K562 (cell line): ENCODE measurements at places on chromosomes 7 and 10.

DNA sequence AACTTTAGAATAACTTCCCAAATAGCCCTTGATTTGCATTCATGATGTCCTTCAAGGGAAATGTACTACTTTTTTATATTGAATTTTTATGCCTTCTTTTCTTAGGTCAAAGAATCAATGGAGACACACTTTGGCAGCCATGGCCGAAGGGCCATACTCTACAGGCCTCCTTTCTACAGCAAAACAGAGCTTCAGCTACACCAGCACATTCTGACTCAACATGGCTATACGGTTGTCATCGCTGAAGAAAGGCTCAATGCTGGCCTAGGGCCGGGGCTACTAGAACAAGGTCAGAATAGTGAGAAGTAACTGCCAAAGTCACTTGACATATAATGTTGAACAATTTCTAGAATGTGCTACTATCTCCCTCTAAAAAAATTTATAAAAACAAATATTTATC lies 27.0 kb downstream of the CPED1 start:
- H3K36me3 ChIP-seq: peaks cover 92% of the 10 kb centered on the region
- peak overlapping the region; percentile 44; the same call in 1 of the 3 replicates for H3K27ac ChIP-seq
- no peak for DNase-seq
- no peak overlapping the region for H3K4me3 ChIP-seq
- no peaks in the 10 kb centered on the region for H3K27me3 ChIP-seq

- no peaks in the 10 kb centered on the region for H3K4me1 ChIP-seq
- no peak overlapping the region for H3K4me3 ChIP-seq
- no peak overlapping the region for H3K27ac ChIP-seq
- DNase-seq: no peak
Observed at GRCh38 chr7:7668706-7669105, 28.2 kb downstream of the UMAD1 start.

DNA sequence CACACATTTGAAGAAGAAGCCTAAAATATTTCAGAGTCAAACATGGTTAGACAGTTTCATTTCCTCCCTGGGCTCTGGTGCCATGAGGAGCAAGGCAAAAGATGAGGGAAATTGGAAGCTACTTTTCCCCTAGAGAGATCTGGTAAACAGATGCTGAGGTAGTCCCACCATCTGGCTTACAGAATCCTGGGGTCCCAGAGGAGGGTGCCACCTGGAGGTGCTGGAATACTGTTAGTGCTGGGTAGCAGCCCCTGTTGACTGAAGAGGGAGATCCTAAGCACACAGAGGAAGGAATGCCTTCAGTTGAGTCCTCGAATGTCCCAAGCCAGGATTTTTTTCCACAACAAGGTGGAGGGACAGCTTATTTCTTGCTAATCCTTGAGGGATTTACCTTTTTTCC lies 160.1 kb downstream of the FZD1 start:
- H3K4me3 ChIP-seq: no peak overlapping the region
- H3K27me3 ChIP-seq: 0 out of 3 replicates have a peak, but pooled peaks cover 3% of the 10 kb centered on the region
- no peaks in the 10 kb centered on the region for H3K36me3 ChIP-seq
- H3K4me1 ChIP-seq: no peaks in the 10 kb centered on the region
- no peak overlapping the region for H3K27ac ChIP-seq

- DNase-seq: no peak
- no peaks in the 10 kb centered on the region for H3K4me1 ChIP-seq
- no peaks in the 10 kb centered on the region for H3K27me3 ChIP-seq
- no peak overlapping the region for H3K27ac ChIP-seq
- H3K4me3 ChIP-seq: no peak overlapping the region
Observed at GRCh38 chr7:94149789-94150545, 145.8 kb upstream of the BET1 start.

DNA sequence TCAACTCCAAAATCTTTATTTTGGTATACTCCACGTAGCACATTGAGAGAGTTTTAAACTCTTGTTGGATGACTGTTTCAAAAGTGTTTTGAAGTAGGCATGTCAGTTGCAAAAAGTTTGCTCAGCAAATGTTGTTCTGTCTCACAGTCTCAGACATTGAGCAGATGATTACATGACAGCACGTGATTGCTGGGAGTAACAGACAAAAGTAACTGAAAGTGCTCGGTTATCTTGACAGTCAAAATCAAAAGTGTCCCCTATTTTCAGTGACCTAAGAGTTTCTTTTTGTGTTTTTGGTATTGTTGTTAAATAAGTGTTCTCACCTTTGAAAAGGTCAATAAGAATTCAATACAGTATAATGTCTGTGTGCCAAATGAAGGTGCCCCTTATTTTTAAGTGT lies 84.3 kb downstream of the CFTR start:
- H3K36me3 ChIP-seq: no peaks in the 10 kb centered on the region
- DNase-seq: no peak
- no peaks in the 10 kb centered on the region for H3K27me3 ChIP-seq
- H3K4me3 ChIP-seq: no peak overlapping the region
